ENCODE measurements at places on chromosomes 11 and 22.

DNA sequence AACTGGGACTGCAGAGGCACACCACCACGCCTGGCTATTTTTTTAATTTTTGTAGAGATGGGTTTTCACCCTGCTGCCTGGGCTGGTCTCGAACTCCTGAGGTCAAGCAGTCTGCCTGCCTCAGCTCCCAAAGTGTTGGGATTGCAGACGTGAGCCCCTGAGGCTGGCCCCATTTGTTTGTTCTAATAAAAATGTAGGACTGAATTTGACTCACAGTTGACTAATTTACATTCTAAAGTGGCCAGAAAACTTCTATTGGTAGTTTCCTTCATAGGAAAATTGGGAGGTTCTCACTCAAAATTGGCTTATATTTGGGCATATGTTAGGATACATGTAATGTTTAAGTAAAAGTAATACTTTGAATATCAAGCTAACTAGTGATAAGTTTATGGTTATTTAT, 35.0 kb downstream of the PPFIA1 start:
- DNase-seq: no peak

DNA sequence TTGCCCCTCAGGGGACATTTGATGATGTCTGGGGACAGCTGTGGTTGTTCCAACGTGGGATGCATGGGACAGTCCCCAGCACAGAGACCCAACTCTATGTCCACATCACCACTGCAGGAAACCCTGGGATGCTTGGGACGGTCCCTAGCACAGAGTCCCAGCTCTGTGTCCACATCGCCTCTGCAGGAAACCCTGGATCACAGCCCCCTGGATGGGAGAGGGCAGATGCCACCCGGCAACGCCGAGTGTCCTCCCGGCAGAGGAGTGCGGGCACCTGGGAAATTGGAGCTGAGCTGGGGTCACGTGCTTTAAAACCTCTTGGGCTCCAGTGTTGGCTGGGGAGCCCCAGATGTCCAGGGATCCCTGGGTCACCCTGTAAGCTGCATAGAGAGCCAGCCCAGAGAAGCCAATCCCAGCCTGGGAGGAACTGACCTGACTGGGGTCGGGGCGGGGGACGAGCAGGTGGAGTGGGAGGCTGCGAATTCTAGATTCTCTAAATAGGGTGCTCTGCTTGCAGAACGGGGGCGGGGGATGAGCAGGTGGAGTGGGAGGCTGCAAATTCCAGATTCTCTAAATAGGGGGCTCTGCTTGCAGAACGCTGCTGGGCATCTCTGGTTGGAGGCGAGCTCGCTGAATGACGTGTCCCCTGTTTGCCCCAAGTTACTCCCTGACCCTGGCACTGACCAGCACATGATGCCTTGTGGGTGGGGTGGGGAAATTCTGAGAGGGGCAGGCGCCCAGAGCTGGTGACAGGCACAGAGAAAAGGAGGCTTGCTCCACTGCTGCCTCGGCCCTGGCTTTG, 1197.8 kb downstream of the BRD1 start:
- no peak for DNase-seq

- DNase-seq: no peak
Measured at GRCh38 chr11:15651033-15651432, 536.3 kb downstream of the INSC start.

DNA sequence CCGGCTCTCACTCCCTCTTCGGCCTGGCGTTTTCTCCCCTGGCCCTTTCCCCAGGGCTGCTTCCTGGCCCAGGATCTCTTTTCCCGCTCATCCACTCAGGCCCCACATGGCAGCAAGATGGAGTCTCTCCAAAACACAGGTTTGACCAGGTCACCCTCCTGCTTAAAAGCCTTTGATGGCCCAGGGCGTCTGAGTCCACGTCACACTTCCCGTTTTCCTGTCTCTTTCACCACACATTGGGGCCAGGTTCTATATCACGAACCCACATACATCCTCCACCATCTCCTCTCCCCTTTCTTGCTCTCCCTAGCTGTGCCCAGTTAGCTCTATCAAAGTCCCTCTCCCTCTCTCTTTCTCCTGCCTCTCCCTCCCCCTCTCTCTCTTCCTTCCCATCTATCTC, 7.8 kb upstream of the LRRC32 start:
- DNase-seq: no peak

GRCh38 chr22:48632646-48633246, 1194.9 kb downstream of the BRD1 start:
- DNase-seq: no peak

GRCh38 chr11:130476200-130476921, 27.9 kb downstream of the ADAMTS15 start:
- no peak for DNase-seq

DNA sequence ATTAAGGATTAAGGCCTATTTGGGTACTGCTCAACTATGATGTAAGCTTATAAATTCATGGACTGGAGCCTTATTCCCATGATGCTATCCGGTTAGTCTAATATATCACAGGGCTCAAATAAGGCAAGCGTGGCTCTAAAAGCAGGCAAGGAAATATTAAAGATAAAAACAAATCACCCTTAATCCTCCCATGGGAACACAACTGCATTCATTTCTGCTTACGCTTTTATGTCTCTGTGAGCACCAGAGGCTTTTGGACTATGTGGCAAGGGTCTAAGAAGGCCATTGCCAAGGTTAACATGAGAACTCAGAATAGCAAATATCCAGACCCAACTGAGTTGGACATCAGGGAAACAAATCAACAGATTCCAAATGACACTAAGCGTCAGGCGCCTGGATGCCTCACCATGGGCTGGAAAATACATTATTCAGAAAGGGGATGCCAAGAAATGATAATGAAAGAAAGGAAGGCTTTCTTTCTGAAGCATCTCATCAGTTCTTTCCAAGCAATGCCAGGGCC, 138.1 kb downstream of the SLC1A2 start:
- DNase-seq: no peak

DNA sequence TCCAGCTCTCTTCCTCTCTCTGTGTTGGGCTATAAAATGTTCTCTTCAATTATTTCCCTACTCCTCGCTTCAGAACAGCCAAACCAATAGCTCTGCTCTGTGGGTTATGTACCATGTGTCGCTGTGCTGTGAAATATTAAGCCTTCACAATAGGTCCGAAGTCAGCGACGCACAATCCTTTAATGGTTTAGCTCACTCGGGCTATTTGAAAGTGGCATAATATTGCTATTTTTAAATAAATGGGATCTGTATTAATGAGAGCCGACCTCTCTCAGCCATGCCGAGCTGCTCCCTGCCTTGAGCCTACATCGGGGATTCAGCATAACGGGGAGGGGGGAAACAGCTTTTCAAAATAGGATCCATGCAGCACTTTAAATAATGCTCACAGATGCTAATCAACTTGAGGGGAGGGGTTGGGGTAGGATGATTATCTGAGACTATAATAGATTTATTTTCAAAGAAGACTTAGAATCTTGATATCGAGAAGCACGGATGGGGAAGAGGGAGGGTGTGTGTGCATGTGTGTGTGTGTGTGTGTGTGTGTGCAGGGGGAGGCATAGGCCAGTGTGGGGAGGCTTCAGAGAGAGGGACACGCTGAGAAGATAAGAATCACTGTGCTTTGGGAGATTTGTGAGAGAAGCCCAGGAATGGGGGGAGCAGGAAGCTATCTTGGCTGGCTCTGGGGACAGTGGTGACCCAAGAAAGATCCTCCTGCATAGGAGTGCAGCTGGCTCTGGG, 271.5 kb downstream of the NXPE2 start:
- no peak for DNase-seq

DNA sequence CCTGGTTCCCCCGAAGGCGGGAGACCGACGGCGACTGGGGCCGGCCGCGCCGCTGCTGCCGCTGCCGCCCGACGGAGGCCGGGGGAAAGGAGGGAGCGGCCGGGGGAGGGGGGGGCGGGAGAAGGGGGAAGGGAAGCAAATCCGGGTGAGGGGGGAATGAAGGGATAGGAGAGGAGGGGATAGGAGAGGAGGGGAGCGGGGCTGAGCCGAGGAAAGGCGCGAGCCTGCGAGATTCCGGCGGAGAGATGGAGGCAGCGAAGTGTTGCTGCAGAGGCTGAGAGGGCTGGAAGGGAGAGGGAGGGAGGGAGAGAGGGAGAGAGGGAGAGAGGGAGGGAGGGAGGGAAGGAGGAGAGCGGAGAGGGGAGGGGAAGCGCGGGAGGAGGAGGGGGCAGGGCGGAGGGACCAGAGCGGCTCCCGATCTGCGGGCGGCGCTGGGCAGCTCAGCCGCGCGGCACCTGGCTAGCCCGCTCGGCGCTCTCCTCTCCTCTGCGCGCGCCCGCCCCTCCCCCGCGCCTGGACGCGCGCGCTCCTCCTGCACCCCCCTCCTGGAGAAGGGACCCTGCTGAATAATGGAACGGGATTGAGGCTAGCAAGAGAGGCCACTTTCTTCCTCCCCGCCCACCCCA, 52.3 kb downstream of the SLC22A12 start:
- DNase-seq: no peak

DNA sequence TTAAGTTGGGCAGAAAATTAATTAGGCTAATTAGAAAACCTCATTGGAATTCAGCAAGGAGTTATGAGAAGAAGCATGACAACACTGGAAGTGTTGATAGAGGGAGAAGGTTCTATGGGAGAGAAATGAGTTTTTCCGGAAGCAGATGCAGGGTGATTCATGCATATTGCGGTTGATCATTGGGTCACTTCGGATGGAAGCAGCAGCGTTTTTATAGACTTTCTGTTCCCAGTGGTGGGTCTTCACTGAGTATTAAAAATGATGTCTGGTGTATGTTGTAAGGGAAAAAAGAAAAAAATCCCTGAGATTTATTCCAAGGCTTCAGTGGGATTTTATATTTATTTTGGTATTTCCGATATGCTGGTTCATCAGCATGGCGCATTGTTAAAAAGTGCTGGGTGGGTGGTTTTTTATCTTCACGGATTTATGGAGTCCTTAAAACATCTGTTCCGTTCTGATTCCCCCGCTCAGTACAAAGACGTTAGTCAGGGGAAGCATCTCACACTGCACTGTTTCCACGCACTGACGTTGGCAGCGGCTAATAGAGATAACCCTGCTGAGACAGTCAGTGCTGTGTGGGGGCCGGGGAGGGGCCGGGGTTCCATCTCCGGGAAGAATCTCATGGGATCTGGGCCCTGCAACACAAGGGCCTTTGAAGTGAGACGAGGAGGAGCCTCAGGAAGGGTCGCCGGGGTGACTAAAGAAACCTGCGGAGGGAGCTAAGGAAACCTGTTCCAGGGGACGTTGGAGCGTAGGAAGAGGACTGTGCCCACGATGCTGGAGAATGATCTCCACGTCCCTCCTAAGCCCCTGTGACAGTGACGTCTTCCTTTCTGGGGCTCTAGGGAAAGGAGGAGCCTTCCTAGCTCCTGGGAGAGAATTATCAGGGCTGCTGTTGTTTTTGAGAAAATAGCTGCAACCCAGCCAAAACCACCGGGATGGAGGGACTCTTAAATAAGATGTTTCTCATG, 390.0 kb downstream of the NTM start:
- DNase-seq: no peak

- DNase-seq: peak; percentile 15
Measured at GRCh38 chr11:125871391-125872137, 15.9 kb upstream of the HYLS1 start.

GRCh38 chr22:38203855-38204514, 2.2 kb downstream of the MAFF start:
- DNase-seq: no peak

DNA sequence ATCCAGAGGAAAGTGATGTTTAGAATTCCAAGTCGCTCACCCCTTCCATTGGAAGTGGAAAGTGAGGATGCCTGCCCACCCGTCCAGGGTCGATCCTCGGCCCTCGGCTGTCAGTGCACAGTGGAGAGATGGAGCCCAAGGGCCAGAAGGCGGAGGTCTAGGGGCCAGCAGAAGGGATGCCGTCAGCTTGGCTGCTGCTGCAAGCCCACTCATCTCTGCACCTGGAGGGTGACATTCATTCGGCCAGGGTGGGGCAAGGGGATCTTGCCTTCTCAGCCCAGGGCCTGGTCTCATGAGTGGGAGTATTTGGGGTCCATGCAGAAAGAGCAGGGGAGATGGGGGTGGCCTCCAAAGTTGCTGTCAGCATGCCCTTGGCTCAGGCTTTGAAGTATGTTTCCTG, 30.7 kb downstream of the LINC01488 start:
- no peak for DNase-seq

GRCh38 chr22:37618072-37618656, 9.5 kb downstream of the GGA1 start:
- no peak for DNase-seq

GRCh38 chr11:57392066-57392762, 1.8 kb upstream of the PRG2 start:
- no peak for DNase-seq

DNA sequence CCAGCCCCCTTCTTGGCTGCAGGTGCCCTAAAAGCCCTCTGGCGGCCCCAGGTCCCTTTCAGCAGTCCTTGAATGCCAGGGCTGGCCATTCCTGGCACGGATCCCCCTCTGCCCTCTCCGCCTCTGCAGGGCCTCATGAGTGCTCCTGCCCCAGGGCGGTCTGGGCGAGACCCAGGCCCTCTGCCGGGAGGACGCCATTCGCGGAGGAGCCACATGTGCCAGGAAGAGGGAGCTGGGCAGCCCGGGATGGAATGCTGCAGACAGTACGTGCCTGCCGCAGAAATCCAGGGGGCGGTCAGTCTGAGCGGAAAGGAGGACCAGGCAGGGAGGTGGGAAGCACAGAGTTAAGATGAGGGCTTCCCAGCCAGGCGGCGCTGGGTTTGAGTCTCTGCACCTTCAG, 2.8 kb downstream of the CABP7 start:
- DNase-seq: no peak

DNA sequence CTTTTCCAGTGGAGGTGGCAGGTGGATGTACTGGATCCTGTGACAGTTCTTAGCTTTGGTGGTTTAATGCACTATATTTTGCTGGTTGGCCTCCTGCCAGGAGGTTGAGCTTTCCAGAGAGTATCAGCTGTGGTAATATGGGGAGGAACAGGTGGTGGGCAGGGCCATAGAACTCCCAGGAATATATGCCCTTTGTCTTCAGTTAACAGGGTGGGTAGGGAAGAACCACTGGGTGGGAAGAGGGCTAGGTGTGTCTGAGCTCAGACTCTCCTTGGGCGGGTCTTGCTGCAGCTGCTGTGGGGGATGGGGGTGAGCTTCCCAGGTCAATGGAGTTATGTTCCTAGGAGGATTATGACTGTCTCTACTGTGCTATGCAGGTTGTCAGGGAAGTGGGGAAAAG, 203.8 kb downstream of the DLG2 start:
- DNase-seq: no peak

- no peak for DNase-seq
Measured at GRCh38 chr22:20256551-20257211, 11.4 kb downstream of the RTN4R start.

GRCh38 chr11:78228467-78228866, 39.7 kb downstream of the USP35 start:
- no peak for DNase-seq

All from CD4-positive, alpha-beta T cell treated with Interleukin-17A for 4 hours (primary cell).